IPS DF 19.7 (cell line): ENCODE measurements at places on chromosomes 1 and 21.

DNA sequence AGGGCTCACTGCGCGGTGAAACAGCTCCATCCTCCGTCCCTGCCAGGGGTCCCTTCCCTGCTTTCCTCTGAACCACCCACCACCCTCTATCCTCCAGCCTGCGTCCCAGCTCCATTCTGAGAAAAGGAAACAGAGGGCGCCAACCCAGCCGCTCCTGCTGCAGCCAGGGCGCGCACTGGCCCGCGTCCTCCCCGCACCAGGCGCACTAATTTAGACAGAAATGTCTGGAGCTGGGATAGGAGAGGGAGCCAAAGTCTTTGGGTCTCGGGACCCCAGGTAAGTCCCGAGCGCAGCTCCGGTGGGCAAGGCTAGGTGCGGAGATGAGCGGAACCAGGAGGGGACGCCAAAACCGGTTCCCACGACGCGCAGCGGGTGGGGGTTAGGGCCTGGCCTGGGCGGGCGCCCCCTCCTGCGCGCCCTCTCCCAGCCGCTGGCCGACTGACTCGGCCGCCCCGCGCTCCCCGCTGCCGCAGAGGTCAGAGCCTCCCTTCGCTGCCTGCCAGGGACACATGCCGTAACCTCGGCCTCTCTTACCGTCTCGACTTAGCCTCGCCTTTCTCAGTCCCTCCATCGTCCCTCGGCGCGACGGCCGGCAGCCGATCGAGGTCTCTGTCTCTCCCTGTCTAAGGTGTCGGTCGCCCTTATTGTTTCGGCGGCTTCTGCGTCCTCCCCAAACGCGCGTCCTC, 2.0 kb downstream of the CAMK2N1 start:
- no peak for DNase-seq

DNA sequence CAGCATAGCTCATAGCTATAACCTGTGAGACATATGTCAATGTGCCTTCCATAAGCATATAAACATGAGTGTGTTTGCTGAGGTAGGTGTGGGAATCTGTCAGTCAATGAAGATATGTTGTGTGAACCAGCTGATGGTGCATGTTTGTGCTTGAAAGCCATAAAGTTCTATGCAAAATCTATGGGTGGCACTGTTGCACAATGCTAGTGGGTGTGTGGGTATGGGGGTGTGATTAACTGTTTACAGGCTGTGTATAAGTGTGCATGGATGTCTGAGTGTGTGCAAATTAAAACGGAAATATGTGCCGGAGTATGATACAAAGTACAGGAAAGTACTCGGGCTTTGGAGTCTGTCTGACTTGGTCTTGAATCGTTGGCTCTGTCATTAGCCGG, 1.0 kb upstream of the ATP2B4 start:
- DNase-seq: no peak

DNA sequence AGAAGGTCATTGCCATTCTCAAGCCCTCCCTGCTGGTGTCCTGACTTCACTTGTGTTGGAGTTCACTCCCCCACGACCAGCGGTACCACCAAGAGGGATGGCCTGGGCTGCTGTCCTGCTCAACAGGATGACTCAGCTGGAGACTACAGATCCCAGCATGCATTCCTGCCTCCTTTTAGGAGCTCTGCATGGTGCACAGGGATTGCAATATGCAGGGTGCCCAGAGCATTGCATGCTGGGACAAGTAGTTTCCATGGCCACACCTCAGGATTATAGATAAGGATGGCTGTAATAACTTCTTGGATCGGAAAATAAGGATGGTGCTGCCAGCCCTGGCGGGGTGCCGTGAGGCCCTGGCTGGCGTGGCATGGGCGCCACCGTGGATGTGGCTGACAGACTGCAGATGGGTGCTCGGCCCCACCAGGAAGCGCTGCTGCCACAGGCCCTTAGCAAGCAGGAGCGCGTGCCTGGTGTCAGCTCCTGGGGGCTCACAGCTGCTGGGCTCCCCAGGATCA, 150.0 kb downstream of the CASZ1 start:
- no peak for DNase-seq

GRCh38 chr1:26184883-26185282, 5.5 kb upstream of the CATSPER4 start:
- DNase-seq: no peak

DNA sequence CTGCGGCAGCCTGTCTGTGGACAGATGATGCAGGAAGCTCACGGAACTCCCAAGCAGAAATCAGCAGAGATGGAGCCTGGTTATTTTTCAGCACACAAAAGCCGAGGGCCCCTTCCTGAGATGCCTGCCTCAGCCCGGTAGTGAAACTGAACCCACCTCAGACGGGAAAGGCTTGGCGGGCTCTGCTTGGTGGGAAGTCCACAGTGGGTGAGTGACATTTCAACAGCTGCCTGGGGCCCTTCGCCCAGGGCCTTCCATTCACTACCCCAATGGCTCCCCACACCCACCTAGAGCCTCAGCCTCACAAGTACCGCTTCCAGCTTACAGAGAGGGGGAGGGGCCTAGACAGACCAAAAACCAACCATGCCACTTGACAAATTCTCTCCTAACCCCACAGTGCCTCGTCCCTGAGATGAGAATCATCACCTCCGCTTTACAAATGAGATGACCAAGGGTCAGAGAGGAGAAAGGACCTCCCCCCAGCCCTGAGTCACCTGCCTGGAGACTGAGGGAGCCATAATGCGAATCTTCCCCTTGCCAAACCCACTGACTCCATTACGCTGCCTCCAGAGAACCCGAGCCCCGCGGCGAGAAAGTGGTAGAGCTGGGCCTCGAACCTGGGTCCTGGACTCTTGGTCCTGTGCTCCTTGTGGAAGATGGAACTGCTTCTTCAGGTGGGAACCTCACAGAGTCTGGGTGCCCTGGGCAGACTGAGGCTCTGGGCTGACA, 3.4 kb upstream of the ECE1 start:
- no peak for DNase-seq

GRCh38 chr1:17927952-17928351, 172.8 kb downstream of the ACTL8 start:
- DNase-seq: no peak

DNA sequence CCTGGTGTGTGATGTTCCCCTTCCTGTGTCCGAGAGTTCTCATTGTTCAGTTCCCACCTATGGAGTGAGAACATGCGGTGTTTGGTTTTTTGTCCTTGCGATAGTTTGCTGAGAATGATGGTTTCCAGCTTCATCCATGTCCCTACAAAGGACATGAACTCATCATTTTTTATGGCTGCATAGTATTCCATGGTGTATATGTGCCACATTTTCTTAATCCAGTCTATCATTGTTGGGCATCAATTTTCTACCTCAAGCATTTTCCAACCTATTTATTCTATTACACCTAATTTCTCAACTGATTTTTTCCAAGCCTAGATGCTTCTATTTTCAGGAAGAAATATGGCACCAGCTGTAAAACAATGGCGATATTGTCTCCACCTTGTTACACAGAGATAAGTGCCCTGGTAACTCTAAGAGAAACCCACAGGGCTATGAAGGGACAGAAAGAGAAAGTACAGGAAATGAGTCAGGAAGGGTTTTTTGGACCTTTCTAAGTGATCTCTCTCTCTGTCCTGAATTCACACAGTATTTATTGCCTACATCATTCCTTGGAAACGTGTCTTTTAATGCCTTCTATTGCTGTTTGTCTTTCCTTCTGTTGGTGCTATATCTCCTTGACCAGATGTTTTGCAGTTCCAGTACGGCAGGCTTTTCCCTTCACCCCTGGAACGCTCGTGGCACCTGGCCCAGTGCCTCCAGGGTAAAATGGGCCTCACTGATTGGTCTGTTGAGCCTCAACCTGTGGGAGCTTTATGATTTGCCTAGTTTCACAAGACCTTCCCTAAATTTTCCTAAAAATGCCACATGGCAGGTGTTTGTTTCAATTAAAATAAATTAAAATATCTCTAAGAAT, 14.6 kb upstream of the JAK1 start:
- DNase-seq: no peak

DNA sequence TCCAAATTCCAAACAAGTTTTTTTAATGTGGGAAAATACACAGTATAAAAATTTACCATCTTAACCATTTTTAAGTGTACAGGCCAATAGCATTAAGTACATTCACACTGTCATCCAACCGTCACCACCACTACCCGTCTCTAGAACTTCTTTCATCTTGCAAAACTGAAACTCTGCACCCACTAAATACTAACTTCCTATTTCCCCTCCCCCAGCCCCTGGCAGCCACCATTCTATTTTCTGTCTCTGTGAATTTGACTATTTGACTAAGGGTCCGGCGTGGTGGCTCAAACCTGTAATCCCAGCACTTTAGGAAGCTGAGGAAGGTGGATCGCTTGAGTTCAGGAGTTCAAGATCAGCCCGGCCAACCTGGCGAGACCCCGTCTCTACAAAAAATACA, 36.1 kb downstream of the CLSTN1 start:
- DNase-seq: no peak

DNA sequence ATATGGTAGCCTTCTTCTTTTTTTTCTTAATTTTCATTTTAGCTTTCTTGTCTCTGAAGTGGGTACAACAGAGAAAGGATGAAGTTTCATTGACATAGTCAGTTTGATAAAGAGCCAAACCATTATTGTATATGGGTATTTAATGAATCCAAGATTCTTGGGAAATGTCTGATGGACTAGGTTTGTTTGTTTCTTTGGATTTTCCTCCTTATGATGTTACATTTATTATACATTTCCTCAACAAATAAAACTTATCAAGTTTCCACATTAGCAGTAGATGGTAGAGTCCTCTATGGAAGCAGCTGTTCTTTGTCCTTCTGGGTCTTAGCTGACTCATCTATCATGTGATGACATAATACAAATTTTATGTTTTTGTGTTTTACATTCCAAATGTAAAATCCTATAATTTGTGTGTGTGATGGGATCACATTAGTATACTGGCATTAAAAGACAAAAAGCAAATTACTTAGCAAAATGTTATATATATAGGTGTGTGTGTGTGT, 6.0 kb downstream of the COL24A1 start:
- DNase-seq: no peak

- DNase-seq: no peak
Observed at GRCh38 chr1:9340172-9340854, 47.6 kb downstream of the SPSB1 start.

GRCh38 chr1:161484613-161485012, 20.6 kb upstream of the FCGR2A start:
- no peak for DNase-seq

GRCh38 chr1:34726861-34727260, 28.0 kb upstream of the GJB5 start:
- no peak for DNase-seq

- no peak for DNase-seq
Observed at GRCh38 chr1:113835686-113836290, 23.5 kb upstream of the RSBN1 start.

- no peak for DNase-seq
Observed at GRCh38 chr1:37725851-37726613, 33.7 kb downstream of the CDCA8 start.

- DNase-seq: no peak
Observed at GRCh38 chr1:91511386-91511785, 10.7 kb downstream of the CDC7 start.

DNA sequence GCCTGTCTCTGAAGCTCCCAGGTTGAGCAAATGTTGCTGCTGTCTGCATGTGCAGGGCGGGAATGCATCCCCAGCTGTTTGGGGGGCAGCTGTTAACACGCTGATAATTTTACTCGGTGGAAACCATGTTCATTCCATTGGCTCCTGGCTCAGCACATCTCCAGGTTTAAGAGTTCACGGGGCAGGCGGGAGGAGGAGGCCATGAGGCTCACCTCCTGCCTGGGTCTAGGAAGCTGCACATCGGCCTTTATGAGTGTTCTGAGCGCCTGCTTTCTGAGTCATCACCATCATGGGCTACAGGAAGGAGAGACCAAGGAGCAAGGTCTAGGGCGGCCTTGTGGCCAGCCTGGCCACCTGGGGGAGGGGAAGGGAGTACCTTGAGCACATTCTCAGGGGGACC, 29.7 kb downstream of the AJAP1 start:
- no peak for DNase-seq

DNA sequence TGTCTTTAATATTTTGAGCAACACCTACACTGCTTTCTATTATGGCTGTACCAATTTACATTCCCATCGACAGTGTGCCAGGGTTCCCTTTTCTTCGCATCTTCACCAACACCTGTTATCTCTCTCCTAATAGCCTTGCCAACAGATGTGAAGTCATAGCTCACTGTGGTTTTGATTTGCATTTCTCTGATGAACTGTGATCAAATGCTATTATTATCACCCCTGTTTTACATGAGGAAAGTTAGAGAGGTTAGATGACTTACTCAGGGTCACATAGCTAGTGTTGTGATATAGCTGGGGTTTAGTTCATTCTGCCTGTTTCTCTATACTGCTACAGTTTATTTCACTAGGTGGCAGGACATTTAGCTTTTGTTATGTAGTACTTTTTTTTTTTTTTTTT, 204.1 kb downstream of the FMN2 start:
- DNase-seq: no peak

GRCh38 chr21:40717028-40717427, 129.9 kb downstream of the DSCAM start:
- DNase-seq: no peak

DNA sequence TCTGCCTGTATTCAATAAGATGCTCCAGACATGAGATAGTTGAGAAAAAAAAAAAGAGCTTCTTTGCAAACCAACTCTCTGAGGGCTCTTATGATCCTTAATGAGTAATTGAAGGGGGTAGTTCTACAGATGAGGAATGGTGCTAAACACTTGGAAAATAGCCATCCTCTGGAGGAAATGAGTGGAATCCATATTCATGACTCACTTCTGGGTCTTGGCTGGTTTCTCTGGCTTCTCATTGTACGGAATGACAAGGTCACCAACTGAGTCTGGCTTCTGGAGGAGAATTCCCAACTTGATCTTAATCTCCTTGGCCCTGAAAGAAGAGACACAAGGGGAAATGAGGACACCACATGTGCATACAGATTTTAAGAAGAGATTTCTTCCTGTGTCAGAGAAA, 34.7 kb downstream of the RGS5 start:
- DNase-seq: no peak

DNA sequence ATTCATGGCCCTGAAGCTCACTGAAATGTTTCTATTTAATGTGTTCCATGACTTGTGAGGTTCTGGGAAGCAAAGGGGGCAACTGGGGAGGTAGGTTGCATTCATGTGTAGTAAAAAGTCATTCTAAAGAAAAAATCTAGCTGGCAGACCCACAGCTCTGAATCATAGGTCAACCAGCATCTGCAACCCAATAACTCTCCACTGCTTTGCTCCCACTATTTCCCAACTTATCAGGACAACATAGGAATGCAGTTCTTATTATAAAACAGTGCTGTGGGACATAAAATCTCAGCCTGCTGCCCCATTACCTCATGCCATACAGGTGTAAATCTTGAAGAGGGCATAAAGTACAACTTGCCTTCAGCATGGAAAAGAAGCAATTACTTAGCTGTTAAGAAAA, 576.1 kb upstream of the PTBP2 start:
- DNase-seq: no peak
